Epithelial cell of esophagus (primary cell): ENCODE measurements at places on chromosomes 12 and 14.

DNA sequence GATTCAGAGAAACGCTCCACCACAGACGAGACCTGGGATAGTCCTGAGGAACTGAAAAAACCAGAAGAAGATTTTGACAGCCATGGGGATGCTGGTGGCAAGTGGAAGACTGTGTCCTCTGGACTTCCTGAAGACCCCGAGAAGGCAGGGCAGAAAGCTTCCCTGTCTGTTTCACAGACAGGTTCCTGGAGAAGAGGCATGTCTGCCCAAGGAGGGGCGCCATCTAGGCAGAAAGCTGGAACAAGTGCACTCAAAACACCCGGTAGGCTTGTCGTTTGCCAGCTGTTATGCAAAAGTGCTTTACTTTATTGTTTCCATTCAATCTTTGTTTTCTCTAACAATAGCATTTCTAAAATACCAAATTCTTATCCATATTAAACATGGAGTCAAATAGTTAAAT, 287.3 kb downstream of the NAV3 start:
- DNase-seq, result no peak

DNA sequence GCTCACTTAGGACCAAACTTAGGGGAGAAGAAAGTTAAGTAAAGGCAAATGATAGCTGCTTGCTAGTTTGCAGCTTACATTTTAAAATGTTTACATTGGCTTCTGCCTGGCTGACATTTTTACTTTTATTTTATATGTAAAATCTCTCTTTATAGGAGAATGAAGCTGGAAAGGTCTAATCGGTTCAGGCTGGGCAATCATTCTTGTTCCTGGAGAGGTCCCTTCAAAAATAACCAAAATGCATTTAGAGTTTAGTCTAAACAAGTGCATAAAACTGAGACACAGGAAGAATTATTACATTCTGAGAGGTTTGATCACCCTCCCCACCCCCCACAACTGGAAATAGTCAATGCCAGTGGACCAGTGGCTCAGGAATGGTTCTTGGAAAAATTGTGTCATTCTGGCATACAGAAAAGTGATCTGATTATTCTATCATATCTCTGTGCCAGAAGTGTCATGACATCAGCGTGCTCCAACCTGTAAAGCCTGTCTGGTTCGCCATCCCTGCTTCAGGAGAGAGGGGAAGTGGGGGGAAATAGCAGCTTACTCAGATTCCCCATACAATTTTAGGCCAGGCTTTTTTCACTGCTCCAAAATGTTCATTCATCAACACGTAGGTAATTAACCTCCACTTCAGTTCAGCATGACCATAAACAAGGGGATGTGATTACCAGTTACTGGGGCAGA, 4.2 kb downstream of the PRICKLE1 start:
- peak; percentile 76 for DNase-seq

DNA sequence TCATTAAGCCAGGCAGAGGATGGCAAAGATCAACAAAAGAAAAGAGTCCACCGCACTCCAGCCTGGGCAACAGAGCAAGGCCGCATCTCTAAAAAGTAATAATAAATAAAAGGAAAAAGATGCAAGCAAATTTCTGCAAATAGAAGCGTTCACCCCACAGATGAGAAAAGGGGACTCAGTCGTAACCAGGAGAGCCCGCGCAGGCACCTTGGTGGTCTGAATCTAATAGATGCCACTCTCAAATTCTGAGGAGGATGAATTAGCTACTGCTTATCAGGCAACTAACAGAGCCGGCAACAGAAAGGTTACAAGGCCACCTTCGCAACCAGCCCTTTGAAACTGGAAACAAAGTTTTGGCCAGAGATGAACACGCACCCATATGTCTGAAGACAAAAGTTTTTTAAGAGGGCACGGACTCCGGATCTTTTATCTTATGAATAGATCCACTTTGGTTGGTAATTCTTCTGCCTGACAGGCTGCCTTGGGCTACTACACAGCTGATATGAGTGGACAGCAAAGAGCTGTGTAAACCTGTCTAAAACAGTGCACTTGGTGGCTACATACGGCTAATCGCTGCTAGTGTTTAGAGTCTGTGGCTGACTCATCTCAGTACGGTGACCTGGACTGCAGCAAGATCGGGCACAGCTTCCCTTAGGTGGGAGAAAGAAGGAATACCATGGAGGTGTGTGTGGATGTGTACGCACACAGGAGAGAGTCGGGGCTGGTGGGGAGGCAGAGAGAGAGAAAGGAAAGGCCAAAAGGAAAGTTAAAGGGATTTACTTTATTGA, 32.9 kb upstream of the TTC7B start:
- DNase-seq, result peak; percentile 47

DNA sequence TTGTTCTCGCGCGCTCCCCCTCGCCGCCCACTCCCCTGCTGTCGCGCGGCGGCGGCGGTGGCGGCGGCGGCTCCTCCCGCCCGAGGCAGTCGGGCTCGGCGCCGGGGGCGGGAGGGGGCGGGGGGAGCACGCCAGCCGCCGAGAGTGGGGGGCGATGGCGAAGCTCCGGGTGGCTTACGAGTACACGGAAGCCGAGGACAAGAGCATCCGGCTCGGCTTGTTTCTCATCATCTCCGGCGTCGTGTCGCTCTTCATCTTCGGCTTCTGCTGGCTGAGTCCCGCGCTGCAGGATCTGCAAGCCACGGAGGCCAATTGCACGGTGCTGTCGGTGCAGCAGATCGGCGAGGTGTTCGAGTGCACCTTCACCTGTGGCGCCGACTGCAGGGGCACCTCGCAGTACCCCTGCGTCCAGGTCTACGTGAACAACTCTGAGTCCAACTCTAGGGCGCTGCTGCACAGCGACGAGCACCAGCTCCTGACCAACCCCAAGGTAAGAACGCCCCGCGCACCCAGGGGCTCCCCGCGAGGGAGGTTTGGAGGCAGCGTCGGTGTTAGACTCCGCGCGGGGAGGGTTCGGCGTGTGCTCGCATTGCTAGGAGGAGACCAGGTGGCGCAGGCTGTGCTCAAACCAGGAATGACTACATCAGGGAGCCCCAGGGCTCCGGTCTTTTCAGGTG, 629 bp downstream of the KCNMB4 start:
- peak; percentile 63 for DNase-seq

- no peak for DNase-seq
Observed at GRCh38 chr14:99472937-99473336, 7.7 kb downstream of the SETD3 start.
